Stimulated activated naive CD8-positive, alpha-beta T cell treated with anti-CD3 and anti-CD28 coated beads, Interleukin-15, Interleukin-2, amounts not matched to agents 100 U/mL and 50 U/mL, for 24 hours (primary cell): ENCODE measurements at places on chromosomes 5 and 9.

DNA sequence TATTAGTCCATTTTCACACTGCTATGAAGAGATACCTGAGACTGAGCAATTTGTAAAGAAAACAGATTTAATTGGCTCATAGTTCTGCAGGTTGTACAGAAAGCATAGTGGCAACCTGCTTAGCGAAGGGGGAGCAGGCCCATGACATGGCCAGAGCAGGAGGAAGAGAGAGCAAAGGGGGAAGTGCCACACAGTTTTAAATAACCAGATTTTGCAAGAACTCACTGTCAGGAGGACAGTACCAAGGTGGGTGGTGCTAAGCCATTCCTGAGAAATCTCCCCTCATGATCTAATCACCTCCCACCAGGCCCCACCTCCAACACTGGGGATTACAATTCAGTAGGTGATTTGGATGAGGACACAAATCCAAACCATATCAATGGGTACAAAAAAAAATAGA is 16.8 kb upstream of the PCSK5 start:
- no peak for DNase-seq

- no peak for DNase-seq
Measured at GRCh38 chr9:14485366-14485765, 171.4 kb upstream of the NFIB start.

DNA sequence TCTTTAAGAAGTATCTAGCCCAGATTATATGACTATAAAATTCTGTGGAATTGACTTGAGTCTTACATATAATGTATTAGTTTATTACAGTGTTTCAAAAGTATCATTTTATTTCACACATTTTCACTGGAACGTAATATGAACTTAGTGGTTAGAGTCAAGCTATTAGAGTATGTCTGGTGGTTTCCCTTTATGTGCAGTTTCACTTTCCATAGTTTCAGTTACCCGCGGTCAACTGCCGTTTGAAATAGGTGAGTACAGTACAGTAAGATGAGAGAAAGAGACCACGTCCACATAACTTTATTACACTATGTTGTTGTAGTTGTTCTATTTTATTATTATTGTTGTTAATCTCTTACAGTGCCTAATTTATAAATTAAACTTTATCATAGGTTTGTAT is 50.5 kb downstream of the COMMD10 start:
- DNase-seq: peak; percentile 17

GRCh38 chr5:52725065-52725746 is 62.5 kb upstream of the ITGA1 start:
- peak; percentile 29 for DNase-seq

- DNase-seq: no peak
Measured at GRCh38 chr5:154097031-154097430, 58.3 kb downstream of the MFAP3 start.

DNA sequence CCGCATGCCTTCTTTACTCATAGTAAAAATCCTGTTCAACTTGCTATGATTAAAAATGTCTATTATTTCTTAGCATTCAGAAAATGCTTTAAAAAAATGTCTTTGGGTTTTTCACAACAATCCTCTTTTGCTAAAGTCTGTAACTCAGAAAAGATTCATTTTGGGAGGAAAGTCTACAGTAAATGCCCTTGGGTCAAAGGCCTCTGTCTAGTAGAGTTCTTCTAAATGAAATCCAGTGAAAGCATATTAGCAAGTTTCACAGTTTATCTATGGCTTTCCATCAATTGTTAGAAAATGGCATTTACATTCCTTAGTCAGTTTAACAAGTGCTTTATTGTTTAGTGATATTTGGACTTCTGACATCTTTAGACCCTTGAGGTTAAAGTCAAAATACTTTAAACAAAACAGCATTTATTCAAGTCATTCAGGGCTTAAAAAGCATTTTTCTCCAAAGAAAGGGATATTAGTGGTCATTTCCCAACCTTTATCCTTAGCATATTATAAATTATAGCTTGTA is 137.1 kb upstream of the TARS1 start:
- no peak for DNase-seq

- no peak for DNase-seq
Measured at GRCh38 chr5:1652873-1653697, 129.3 kb upstream of the LPCAT1 start.

- no peak for DNase-seq
Measured at GRCh38 chr5:123752552-123753179, 240.7 kb downstream of the CSNK1G3 start.

DNA sequence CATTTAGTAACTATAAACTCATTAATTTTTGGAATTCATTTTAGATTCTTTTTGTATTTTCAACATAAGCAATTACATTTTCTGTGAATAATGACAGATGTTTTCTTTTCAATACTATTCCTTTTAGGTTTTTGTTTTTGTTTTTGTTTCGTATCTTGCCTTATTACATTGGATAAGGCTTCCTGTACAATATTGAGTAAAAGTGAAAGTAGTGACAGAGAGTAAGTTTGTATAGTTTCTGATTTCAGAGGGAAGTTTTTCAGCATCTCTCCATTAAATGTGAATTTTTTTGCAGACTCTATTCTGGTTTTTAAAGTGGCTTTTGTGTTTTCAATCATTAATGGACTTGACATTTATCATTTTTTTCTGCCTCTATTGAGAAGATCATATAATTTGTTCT is 12.8 kb upstream of the CAMK4 start:
- DNase-seq: no peak

- DNase-seq: no peak
Measured at GRCh38 chr9:78985084-78985738, 586.6 kb upstream of the TLE4 start.

DNA sequence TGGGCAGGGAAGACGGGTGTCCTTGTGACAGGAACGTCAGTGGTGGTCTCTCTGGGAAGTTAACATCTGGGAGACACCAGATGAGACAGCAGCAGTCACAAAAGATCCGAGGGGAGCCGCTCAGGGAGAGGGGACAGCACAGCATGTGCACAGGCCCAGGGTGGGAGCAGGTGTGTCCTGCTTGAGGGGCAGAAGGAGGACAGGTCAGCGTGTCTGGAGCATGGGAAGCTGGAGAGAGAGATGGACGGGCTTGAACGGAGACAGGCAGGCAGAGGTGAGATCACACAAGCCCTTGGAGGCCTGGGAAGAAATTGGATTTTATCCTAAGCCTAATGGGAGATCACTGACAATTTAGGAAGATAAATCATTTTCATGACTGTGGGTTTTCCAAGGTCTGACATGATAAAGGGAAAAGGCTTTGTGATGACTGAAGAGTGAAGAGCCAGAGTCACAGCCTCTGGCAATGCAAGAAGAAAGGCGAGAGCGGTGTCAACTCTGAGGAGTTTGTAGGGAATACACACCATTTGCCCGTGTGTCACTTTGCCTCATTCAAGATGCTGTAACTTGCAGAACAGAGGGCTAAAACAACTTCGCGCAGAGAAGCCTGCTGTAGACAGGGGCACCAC is 88.3 kb downstream of the FSTL4 start:
- DNase-seq: no peak

DNA sequence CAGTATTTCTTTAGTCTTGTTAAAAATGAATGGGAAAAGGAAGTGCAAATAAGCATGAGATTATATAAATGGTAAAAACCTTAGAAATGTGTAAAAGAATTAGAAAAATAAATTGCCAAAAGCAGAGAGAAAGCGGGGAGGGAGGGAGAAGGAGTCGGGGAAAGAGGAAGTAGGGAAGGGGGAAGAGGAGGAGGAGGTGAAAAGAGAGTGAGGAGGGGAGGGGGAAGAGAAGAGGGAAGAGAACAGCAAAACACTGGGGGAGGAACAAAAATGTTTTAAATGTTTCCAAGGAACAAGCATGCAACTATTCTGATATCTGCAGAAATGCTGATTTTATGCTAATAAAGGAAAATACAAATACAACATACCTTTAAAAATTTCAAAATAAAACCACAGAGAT is 317.5 kb downstream of the PIK3R1 start:
- no peak for DNase-seq

DNA sequence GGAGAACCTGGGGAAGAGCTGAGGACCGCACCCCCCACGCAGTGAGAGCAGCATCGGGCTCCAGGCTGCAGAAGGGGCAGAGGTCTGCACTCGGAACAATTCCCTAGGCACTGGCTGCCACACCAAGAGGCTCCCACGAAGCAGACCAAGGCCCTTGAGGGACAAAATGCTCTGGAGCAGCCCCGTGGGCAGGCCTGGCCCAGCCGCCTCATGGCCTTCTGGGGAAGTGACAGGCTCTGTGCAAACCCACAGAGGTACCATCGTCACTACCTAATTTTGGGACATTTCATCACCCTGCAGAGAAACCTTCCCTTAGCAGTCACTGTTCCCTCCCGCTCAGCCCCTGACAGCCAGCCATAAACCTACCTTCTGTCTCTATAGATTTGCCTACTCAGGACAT is 15.9 kb downstream of the FBXW5 start:
- no peak for DNase-seq

DNA sequence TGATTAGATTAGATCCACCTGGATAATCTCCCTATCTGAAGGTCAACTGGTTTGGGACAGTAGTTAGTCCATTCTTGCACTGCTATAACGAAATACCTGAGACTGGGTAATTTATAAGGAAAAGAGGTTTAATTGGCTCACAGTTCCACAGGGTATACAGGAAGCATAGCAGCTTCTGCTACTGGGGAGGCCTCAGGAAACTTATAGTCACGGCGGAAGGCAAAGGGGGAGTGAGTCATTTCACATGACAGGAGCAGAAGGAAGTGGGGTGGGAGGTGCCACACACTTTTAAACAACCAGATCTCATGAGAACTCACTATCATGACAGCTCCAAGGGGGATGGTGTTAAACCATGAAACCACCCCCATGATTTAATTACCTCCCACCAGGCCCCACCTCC is 9.9 kb downstream of the C9orf40 start:
- peak; percentile 37 for DNase-seq

- no peak for DNase-seq
Measured at GRCh38 chr5:63081402-63081801, 502.8 kb downstream of the LRRC70 start.

- DNase-seq: no peak
Measured at GRCh38 chr9:16029796-16030363, 477.0 kb downstream of the CCDC171 start.

DNA sequence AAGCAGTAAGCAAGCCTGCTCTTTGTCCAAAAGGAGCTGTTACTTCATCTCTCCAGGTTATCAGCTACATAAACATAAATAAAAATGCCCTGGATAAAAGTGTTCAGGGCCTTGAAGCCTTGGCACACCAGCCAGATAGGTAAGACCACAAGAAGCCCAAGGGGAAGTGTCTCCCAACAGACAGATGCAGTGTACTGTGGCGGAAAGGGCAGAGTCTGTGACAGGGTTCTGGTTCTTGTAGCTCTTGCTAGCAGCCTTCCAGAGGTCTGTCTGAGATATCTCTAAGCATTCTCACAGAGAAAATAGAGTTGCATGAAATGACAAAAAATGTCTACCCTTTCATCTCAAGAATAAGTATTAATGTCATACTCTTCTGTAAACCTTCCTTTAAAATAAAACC is 30.1 kb downstream of the ISOC1 start:
- no peak for DNase-seq

- DNase-seq: no peak
Measured at GRCh38 chr5:157309796-157310195, 43.9 kb downstream of the CYFIP2 start.

GRCh38 chr9:37618817-37619216 is 26.4 kb upstream of the TOMM5 start:
- DNase-seq: no peak

GRCh38 chr9:121284733-121285451 is 16.9 kb downstream of the GSN start:
- DNase-seq: no peak

DNA sequence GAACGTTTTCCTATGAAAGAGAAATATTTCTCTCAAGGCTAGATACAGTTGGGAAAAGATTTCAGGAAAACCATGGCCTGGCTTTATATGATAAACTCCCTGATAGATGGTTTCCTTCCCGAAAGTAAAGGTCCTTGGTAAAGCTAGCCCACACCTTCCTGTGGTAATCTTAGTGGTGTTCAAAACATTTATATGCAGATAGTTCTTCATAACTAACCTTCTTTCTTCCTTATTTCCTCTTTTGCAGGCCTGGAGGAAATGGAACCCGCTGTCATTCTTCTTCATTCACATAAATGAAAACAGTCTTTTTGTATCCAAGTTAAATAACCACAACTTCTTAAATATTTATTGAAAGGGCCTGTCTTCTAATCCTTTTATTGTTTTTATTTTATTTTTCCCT is 474.0 kb upstream of the ACTBL2 start:
- no peak for DNase-seq

GRCh38 chr9:105223544-105224140 is 20.8 kb upstream of the SLC44A1 start:
- no peak for DNase-seq

DNA sequence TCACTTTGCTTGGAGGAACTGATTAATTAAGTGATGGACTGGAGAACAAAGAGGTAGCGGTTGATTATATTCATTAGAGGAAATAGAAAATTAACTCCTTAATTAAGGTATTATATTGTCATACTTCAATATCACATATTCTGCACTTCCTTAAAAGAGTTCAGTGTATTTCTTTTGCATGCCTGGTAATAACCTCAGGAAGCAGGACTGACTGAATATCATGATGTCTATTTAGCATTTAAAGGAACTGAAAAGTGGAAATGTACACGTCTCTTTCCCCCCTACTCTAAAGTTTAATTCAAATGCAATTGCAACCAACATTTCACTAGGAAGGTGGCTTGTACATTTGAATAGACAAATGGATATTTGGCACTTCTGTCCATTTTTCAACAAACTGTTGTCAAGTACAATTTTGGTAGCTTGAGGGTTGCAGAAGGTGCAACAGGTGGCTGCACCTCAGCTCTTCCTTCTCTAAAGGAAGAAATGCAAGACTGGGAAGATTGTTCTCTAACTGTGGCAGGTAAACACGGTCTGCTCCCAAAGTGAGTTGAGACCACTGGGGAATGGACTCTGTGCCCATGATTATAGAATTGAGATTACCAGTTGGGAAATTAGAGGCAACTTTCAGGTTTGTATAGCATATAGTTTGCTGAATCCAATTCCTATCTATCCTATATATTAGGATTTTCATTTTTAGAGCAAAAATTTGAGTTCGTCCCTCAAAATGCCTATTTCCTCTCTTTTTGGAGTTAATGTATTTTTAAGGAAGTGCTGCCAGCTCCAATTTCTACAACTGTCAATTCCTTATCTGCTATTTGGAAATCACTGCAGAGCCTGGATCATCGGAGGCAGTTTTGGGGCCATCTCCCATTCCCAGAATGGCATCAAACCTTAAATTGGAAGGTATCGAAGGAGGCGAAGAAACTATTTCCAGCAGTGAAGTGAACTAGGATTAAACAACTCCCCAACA is 98.9 kb upstream of the TAF11L2 start:
- DNase-seq: no peak

GRCh38 chr5:67065237-67065636 is 131.4 kb downstream of the CD180 start:
- DNase-seq: peak; percentile 19

DNA sequence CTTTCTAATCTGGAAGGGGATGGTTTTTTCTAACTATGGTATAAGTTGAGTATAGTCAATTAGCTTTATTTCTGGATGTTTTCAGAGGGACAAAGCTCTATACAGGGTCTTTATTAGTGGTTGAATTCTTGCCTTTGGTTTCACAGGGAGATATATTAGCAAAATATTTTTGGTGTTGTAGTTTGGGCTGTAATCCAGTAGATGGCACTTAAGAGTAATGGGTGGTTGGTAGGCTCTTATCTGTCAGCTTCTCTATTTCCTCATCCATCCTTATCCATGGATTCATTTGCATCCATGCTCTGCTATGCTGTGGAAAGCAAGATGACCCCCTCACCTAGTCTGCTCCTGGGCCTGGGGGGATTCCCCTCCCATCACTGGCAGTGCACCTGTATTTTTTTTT is 363.6 kb upstream of the CYLC2 start:
- no peak for DNase-seq

GRCh38 chr5:7897014-7897600 is 28.2 kb downstream of the MTRR start:
- DNase-seq: peak; percentile 15

- DNase-seq: no peak
Measured at GRCh38 chr9:20898885-20899554, 132.4 kb downstream of the HACD4 start.
